ENCODE measurements at places on chromosomes 13 and 19. TPM values are rescaled to one million over a fixed set of nuclear protein-coding genes. Genes with fewer than 3 reads are reported as not detected.

ACP7 gene
- not detected for polyA plus RNA-seq

WDR87 gene
- not detected for polyA plus RNA-seq

KLK12 gene
- polyA plus RNA-seq = not detected

NKG7 gene
- polyA plus RNA-seq = not detected

PEAK3 gene
- polyA plus RNA-seq = not detected

FAM83E gene
- polyA plus RNA-seq = 0.16 TPM

ZNF625 gene
- 2.2 TPM for polyA plus RNA-seq

TNNI3 gene
- not detected for polyA plus RNA-seq

GNG7 gene
- 0.22 TPM for polyA plus RNA-seq

- no peak for DNase-seq
Observed at GRCh38 chr19:1105008-1105872, 1.4 kb downstream of the GPX4 start.

DNA sequence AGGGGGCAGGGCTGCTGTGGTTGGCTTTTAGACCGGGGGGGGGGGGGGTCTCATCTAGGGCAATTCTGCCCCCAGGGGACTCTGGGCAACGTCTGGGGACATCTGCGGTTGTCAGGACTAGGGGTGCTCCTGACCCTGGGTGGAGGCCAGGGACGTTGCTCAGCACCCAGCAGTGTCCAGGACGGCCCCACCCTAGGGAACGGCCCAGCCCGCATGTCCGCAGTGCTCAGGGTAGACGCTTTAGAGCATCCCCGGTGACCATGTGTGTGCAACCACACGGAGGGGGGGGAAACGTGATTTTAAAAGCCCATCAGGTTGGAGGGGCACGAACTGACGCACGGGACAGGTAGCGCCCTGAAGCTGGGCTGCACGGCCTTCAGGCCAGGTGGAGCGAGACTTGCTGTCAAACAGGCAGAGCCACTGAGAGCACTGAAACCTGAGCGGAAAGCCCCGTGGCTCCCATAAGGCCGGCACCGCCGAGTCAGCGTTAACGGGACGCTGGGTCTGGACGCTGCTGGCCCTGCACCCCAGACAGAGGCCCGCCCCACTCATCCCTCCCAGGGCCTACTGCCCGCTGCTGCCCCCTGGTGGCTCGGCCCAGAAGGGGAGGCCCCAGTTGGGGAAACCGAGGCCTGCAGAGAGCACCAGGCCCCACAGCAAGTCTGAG, 8.3 kb downstream of the CACTIN start:
- no peak for DNase-seq

DNA sequence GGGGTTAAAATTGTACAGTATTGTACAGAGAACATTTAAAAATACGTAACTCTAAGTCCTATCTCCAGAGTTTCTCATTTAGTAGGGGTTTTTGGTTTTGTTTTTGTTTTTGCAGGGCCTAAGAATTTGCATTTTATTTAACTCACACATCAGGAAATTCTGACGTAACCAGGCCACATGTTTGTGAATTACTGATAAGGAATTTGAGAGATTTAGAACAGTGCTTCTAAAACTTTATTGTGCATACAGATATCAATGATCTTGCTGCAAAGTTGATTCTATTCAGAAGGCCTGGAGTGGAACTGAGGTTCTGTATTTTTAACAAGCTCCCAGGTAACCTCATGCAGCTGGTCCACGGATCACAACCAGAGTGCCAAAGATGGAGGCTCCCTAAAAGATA, 49.3 kb downstream of the LIG4 start:
- DNase-seq = no peak

DNA sequence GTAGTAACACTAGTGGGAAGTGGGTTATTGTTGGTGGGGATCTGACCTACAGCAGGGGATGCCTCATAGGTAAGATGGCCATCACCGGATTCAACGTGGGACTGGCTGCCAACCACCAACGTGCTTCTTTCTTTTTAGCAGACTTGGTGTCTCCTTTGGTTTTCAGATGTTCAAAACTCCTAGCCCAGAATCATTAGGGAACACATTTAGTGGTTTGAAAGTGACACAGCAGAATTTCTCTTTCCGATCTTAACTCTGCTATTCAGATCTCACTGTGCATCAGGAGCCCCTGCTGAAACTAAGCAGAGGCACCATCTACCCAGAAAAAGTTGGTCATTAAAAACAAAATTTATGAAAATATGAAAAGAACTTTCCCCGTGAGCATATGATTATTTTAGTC, 36.7 kb upstream of the PCDH8 start:
- no peak for DNase-seq

GRCh38 chr13:58018865-58019264, 387.3 kb downstream of the PCDH17 start:
- DNase-seq = no peak

GRCh38 chr19:19402656-19403372, 2.7 kb upstream of the GATAD2A start:
- DNase-seq = no peak

GRCh38 chr19:41133260-41133659, 19.0 kb downstream of the CYP2F1 start:
- DNase-seq = no peak

DNA sequence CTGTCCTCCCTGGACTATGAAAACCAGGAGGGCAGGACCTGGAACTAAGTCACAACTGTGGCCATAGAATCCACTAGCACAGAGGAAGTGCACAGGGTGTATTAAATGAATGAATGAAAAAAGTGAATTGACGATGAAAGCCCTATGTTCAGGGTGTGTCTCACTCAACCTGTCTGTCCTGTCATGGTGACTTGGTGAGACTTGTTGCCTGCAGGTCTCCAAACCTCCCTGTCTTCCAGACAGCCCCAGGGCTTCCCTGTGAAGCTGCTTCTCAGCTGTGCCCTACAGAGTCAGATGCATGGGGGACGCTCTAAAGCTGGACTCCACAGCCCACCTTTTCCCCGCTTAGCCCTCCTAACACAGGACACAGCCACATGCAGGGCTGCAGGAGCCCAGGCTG, 4.8 kb upstream of the IGFL1 start:
- DNase-seq = no peak

GRCh38 chr19:18294467-18294864, 13.0 kb upstream of the JUND start:
- no peak for DNase-seq

DNA sequence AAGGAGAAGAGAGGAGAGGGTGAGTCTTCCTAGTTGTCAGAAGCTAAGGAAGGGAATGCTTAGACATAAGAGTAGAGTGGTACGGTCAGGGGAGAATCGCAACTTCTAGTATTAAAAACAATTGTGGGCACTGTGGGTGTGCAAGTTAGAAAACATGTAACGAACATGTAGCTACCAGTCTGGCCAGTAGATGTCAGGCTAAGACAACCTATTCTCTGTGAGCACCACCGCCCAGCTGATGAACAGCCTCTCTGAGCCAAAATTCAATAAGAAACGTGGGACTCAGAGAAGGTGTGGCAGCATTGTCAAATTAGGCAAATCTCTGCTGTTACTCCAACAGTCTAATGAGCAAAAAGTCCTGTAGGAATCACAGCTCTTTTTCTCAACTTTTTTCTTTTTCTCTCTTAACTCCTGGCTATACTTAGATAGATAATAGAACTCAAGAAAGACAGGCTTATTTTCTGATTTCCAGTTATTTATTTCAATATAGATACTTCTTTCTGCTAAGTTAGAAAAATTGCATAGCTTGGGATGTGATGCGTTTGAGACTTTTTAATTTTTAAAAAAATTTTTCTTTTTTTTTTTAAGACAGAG, 186.2 kb downstream of the USP12 start:
- DNase-seq = no peak

DNA sequence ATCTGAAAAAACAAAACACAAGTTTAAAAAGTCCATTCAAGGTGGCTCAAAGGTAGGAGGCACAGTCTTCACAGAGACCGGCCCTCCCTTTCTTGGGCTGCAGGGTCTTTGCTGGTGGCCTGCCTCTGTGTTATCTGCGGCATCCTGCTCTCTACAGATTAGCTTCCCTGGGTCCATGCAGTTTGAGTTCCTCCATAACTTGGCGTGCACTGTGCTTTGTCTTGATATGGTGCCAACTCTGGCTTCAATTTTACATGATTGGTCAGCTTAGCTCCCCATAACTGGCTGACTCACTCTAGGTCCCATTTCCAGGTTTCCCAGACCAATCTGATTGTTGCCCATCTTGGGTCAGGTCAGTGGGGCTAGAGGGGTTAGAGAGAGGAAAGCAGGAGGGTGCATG, 41.8 kb downstream of the TPT1 start:
- no peak for DNase-seq

- no peak for DNase-seq
Observed at GRCh38 chr19:29887442-29887855, 54.6 kb upstream of the URI1 start.

DNA sequence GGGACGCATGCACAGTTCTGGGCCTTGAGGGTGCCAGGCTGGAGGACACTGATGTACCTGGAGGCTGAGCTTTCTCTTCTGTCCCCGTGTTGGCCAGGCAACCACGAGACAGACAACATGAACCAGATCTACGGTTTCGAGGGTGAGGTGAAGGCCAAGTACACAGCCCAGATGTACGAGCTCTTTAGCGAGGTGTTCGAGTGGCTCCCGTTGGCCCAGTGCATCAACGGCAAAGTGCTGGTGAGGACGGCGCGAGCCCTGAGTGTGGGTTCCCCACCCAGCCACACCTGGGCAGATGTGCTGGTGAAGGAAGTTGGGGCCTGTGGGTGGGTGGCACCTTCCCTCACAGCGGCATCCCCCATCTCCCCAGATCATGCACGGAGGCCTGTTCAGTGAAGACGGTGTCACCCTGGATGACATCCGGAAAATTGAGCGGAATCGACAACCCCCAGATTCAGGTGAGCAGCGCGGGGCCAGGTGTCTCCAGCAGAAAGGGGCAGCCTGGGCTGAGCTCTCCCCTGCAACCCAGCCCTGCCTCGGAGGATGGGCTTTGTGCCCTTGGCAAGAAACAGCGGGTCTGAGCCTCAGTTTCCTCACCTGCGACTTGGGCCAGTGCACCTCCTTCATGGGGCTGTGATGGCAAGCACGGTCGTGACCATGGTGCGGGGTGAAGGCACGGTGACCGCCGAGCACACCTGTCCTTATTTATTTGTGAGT, 26.2 kb downstream of the CCDC8 start:
- no peak for DNase-seq

DNA sequence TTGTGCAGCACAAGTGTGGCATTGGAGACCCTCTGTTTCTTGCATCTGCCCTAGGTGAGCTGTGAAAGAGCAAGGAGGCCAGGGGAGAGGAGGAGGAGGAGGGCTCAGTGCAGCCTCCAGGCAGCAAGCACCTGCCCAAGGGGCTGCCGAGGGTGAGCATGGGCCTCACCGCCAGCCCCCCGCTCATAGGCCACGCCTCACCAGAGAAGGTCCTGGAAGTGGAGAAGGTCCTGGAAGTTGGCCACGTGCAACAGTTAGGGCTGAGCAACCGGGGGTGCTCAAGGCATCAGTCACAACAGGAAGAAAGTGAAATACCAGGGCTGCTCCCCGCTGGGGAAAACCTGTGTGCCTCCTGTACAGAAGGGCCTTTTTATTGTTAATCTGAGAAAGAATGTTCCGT, 168.9 kb downstream of the TEX29 start:
- DNase-seq = no peak

DNA sequence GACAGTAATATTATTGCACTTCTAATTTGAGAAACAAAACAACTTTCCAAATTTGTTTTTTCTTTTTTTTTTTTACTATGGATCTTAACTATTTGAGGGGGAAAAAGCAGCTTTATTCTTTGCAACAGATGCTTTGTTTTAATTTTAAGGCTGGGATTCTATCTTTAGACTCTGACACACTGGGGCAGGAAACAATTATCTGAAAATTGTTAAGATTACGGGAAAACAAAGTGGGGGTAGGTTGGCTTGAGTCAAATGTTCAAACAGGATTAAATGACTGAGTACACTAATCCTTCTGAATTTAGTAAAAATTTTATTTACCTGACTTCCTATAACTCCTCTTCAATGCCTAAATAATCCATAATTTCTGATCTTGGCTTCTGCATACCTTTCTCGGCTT, 543.2 kb downstream of the SLITRK6 start:
- DNase-seq = no peak

GRCh38 chr13:39209731-39210531, 171.7 kb downstream of the NHLRC3 start:
- no peak for DNase-seq

DNA sequence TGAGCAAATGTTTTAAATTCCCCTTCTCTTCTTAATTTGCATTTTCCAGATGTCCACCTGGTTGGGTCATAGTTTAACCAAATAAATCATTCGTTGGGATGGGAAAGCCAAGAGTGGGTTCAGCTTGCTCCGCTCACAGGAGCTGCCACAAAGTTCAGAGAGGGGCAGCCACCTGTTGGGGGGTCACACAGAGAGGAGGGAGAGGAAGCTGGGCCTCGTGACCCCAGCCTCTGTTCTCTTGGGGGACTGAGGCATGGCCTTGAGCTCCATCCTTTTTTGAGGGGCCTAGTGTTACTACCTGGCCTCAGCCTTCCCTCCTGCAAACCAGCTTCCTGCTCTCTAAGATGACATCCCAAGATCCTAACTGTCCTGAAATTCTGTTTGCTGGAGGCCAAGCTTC, 2.5 kb downstream of the MEF2B start:
- DNase-seq = no peak

DNA sequence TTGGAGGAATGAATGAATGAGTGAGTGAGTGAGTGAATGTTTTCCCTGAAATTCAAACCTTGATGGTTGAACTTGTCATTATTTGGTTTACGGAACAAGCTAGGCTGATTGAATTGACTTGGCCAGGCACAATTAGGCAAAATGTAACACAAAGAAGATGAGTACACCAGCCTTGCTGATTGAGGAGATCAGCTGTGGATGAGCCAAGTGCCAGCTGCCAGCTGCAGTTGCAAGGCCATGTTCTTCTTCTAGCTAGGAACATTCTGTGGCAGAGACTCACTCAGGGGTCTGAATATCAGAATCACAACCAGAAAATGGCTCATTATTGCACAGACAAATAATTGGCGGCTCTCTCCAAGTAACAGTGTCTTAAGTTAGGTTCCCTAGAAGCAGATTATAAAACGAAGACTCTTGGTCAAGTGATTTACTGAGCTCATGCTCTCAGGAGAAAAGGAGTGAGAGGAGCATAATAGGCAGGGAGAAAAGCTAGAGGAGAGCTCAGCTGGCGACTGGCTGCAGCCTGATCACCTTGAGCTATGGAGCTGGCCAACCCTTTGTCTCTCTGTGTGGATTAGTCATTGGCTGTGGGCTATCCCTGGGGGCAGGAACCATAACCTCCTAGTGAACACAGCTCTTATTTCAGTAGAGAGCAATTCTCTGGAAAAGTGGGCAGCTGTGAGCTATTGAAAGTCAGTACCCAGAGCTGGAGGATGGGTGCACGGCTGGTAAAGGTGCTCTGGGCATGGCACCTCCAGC, 225.3 kb upstream of the SERP2 start:
- no peak for DNase-seq

DNA sequence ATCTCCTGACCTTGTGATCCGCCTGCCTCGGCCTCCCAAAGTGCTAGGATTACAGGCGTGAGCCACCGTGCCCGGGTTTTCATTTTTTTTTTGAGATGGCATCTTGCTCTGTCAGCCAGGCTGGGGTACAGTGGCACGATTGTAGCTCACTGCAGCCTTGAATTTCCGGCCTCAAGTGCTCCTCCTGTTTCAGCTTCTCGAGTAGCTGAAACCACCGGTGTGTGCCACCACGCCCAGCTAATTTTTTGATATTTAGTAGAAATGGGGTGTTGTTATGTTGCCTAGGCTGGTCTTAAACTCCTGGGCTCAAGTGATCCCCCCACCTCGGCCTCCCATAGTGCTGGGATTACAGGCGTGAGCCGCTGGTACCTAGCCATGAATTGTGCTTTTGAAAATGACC, 5.9 kb downstream of the ADAT3 start:
- no peak for DNase-seq

- DNase-seq = no peak
Observed at GRCh38 chr13:114054264-114054663, 78.2 kb downstream of the RASA3 start.

Measured in BJ (cell line).